ENCODE measurements at places on chromosomes 12 and 14. TPM values are rescaled to one million over a fixed set of nuclear protein-coding genes. Genes with fewer than 3 reads are reported as not detected.

DNA sequence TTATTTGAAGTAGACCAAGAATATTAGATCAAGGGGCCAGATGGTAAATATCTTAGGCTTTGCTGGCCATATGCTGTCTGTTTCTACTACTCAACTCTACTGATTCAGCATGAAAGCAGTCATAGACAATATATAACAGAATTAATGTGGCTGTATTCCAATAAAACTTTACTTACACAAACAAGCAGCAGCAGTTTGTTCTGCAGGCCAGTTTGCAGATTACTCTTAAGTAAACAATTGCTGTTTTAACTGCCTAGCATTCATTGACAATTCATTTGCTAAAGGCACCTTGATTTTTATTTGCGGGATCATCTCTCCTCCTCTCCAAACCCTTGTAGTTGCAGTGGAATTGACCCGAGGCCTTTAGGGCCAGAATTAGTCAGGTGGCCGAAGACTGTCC, 94.1 kb upstream of the GARIN6 start:
- no peak for DNase-seq

Gene SLC10A1
- not detected for total RNA-seq

- no peak for DNase-seq
Measured at GRCh38 chr14:99323603-99324185, 51.7 kb upstream of the BCL11B start.

GRCh38 chr12:62967701-62968100, 32.8 kb upstream of the PPM1H start:
- no peak for DNase-seq

Gene NAP1L1
- total RNA-seq = 1,090 TPM

Gene RND1
- total RNA-seq = 2.3 TPM

- no peak for DNase-seq
Measured at GRCh38 chr14:59275668-59276067, 87.2 kb downstream of the DAAM1 start.

Data from activated CD8-positive, alpha-beta T cell treated with anti-CD3 and anti-CD28 coated beads for 36 hours (primary cell).